Epithelial cell of proximal tubule (primary cell): ENCODE measurements at places on chromosomes 11 and 22. TPM values are rescaled to one million over a fixed set of nuclear protein-coding genes. Genes with fewer than 3 reads are reported as not detected.

INS gene
- total RNA-seq, result not detected in 2 replicates

GRCh38 chr11:12090061-12090591 lies 20.3 kb upstream of the MICAL2 start:
- DNase-seq, result no peak

GRCh38 chr11:115941481-115941993 lies 437.3 kb upstream of the CADM1 start:
- DNase-seq, result peak; percentile 83

GRCh38 chr11:45173064-45173463 lies 26.6 kb downstream of the PRDM11 start:
- DNase-seq, result no peak

IL10RA gene
- total RNA-seq, result 0.46 and 0.87 TPM in 2 replicates

- no peak for DNase-seq
These were observed 31.6 kb downstream of the IL10RA start for GRCh38 chr11:118017631-118018315.

CCDC87 gene
- total RNA-seq, result 0.14 and 0.52 TPM in 2 replicates

XNDC1N gene
- total RNA-seq, result 3.6 and 10.6 TPM in 2 replicates

DNA sequence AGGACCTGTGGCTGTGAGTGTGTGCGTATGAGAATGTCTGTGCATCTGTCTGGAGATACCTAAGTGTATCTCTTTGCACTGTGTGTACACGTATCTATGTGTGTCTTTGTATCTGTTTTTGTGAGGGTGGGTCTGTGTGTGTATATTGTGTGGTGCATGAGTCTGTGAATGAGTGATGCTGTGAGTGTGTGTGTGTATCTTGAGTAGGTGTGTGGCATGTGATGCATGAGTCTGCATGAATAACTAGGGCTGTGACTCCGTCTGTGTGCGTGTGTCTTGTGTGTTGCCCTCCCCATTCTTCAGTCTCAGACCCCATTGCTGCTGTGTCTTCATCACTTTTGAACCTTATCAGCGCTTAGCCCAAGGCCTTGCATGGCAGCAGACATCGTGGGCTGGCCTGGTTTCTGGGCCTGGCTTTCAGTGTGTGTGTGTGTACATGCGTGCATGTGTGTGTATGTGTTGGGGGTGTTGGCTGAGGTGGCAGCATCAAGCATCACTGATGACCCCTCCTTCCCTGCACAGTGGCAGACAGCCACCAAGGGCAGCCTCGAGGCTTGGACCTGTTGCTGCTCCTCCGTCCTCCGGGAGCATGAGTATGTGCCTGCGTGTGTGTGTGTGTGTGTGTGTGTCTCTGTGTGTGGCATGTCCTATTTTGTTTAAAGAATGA lies 1.4 kb downstream of the SGSM1 start:
- DNase-seq, result no peak

GRCh38 chr11:100619484-100619883 lies 67.6 kb upstream of the ARHGAP42 start:
- DNase-seq, result no peak

ST14 gene
- 43.9 and 75.5 TPM in 2 replicates for total RNA-seq

GRCh38 chr11:65366340-65366773 lies 11.8 kb downstream of the TIGD3 start:
- DNase-seq, result no peak

- no peak for DNase-seq
These were observed 43.5 kb upstream of the H19 start for GRCh38 chr11:2041153-2041552.

- DNase-seq, result no peak
These were observed 11.3 kb upstream of the CXCR5 start for GRCh38 chr11:118872403-118872821.

IGLL1 gene
- not detected in 2 replicates for total RNA-seq

- DNase-seq, result no peak
These were observed 32.5 kb downstream of the MPPED2 start for GRCh38 chr11:30553521-30554110.

CARD18 gene
- not detected in 2 replicates for total RNA-seq

FLRT1 gene
- not detected in 2 replicates for total RNA-seq

LUZP2 gene
- total RNA-seq, result 0.75 TPM in 1 of 2 replicates, not detected in the other

SLC6A5 gene
- total RNA-seq, result not detected in 2 replicates

MYBPC3 gene
- total RNA-seq, result not detected in 2 replicates

HPS4 gene
- total RNA-seq, result 26.0 and 35.3 TPM in 2 replicates

- DNase-seq, result no peak
These were observed 65.9 kb downstream of the BLID start for GRCh38 chr11:122050021-122050690.

OR51B6 gene
- not detected in 2 replicates for total RNA-seq

DNA sequence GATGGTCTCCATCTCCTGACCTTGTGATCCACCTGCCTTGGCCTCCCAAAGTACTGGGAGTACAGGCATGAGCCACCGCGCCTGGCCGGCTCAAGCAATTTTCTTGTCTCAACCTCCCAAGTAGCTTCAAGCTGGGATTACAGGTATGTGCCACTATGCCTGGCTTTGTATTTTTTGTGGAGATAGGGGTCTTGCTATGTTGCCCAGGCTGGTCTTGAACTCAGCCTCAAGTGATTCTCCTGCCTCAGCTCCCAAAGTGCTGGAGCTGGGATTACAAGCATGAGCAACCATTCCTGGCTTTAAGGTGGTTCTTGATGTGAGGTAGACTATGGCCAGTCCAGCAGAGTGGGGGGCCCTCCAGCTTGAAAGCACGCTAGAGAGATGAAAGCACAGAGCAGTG lies 7.6 kb downstream of the POLR2F start:
- DNase-seq, result no peak
